ENCODE measurements at places on chromosomes 5 and 9. TPM values are rescaled to one million over a fixed set of nuclear protein-coding genes. Genes with fewer than 3 reads are reported as not detected.
A peak's percentile ranks its signal among the peaks of the same experiment; 100 is the strongest.

The SEC16A gene
- total RNA-seq, result 12.2 TPM

The SPINK1 gene
- not detected for total RNA-seq

The GZMA gene
- total RNA-seq, result not detected

The EHMT1 gene
- total RNA-seq, result 36.1 TPM

DNA sequence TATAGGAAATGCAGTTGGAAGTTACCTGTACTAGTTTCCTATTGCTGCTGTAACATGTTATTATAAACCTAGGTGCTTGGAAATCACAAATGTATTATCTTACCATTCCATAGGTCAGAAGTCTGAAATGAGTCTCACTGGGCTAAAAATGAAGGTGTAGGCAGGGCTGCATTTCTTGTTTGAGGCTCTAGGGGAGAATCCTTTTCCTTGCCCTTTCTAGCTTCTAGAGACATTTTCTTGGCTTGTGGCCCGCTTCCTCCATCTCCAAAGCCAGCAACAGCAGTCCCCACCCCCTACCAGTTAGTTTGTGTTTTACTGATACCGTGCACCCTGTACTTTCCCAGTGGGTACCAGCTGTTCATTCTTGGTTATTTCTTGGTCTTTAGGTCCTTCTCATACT lies 153.3 kb downstream of the SLF1 start:
- no peak for DNase-seq

DNA sequence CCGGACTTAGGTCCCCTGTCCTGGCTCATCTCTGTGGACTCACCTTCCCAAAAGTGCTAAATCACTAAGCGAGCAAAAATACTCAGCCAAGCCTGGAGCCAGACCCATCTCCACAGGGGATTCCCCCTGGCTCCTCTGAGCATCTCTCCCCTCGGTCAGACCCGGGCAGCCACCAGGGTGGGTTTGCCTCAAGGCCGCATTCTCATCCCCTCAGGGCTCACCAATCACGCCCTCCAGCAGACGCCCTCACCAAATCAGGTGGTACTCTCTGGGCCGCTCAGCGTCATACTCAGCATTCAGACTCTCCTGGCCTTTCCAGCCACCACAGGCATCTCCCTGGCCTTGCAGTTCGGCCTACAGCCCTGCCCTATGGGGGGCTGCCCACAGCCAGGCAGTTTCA lies 49.7 kb downstream of the C5orf15 start:
- no peak for DNase-seq

- DNase-seq, result no peak
These were observed 647 bp upstream of the MEGF9 start for GRCh38 chr9:120714846-120715388.

DNA sequence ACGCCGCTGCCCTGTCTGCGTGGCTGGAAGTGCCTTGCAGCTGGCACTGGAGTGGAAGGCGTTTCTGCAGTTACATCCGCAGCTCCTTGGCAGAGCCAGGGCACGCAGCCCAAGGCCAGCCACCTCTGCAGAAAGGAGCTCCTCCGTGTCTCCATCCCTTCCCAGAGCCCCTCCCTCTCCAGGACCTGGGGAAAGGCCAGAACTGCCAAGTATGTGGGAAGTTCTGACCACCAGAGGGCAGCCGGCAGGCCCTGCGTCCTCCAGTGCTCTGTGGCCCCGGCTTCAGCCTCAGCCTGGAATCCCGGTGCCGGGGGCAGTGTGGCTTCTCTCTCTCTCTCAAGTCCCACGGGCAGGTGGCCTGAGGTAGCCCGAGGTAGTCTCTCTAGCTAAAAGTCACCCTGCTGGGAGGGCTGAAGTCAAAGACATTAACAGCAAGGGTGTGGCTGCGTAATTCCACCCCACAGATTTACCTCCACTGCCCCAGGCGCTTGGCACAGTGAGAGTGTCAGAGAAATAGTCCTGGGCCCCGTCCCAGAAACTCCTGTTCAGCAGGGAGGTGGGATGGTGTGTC lies 101.7 kb upstream of the FCN2 start:
- peak; percentile 46 for DNase-seq

DNA sequence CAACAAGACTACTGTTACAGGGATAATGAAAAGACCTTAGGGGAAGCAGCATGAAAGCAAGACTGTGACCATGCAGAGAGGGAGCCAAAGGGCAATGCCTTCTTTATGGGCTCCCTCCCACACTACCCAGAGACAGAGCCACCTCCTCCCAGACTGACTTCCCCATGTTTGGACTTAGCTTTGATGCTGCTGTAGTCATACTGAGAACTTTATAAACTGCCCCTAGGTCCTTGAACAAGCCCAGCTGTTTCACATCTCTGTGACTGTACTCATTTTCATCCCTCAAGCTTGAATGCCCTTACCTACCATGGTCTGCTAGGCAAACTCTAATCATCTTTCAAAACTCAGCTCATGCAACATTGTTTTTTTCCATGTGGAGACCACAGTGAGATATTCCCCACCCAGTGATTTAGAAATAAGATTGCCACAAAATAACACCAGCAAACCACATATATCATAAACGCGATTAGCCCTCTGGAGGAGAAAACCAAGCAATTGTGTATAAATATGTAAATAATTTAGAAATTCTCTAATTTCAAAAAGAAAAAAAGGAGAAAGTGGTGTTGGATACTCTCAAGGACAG lies 23.4 kb upstream of the FAM169A start:
- DNase-seq, result no peak

DNA sequence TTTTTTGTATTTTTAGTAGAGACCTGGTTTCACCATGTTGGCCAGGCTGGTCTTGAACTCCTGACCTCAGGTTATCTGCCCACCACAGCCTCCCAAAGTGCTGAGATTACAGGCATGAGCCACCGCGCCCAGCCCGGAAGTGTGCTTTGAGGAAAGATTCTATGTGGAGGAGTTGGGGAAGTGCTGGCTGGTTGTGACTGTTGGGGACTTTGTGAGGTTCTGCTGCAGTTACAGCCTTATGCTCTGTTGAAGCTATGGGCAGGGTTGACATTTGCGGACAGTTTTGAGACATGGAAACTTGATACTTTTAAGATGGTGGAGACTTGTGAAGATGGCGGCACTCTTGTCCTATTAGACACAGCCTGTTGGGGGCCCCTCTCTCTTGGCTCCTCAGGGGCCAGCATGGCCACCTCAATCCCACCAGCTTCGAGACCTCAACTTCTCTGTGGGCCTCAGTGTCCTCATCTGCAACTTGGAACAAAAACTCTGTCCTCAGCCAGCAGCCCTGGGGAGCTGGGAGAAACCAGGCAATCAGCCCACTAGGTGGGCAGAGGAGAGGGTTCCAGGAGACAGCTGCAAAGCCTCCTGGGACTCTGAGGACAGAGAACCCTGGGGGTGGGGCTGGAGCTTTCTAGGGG lies 24.9 kb downstream of the C9orf50 start:
- no peak for DNase-seq

DNA sequence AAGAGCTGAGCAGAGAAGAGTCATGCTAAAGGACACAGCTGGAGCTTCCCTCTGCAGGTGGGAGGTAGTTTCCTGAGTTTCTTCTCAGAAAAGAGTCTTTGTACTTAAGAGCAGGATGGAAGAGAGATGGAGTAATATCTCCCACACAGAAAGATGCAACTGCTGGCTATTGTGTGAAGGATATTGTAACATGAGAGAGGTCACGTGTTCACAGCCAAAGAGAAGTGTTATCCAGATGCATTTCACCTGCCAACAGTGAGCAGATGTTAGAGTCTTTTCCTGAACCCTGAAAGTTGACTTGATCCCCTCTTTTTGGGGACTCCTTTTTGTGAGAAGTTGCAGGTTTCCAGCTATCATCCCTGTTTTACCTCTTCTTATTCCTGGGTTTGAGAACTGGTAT lies 14.0 kb upstream of the TRIO start:
- DNase-seq, result no peak
